ENCODE measurements at places on chromosomes 3 and 15.

- DNase-seq, result peak; percentile 80
These were observed at the start of gene ANXA2 for GRCh38 chr15:60397772-60398445. ANXA2 (minus strand) TSS chr15:60397986; CDS start chr15:60386075, 11,911 bp downstream.

GRCh38 chr3:70726961-70727360 is 414.5 kb upstream of the MDFIC2 start:
- DNase-seq, result no peak

DNA sequence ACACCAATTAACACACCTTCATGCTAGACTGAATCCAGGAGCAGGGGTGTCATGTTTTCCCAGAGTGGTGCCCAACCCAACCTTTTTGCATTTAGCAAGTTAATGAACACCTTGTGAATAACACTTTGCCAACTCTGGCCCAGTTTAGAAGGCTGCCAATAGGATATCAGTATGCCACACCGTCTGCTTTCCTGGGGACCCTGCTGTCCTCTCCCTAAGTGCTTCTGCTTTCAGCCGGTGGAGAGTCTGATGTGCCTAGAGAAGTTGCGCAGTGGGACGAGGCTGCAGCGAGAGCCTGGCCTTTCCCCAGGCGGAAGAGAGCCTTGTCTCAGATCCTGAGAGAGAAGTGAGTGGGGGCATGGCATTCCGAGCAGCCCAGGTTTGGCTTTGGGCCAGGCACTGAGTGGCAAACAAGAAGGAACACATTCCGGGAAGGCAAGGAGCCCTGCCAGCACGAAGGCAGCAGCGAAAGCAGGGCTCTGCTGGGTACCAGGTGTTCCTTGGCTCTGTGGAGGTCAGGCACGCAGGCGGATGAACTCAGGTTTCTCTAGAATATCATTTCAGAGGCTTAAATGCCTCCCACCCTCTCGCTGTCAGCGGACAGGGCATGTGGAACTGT is 36.9 kb downstream of the SENP8 start:
- peak; percentile 62 for DNase-seq

DNA sequence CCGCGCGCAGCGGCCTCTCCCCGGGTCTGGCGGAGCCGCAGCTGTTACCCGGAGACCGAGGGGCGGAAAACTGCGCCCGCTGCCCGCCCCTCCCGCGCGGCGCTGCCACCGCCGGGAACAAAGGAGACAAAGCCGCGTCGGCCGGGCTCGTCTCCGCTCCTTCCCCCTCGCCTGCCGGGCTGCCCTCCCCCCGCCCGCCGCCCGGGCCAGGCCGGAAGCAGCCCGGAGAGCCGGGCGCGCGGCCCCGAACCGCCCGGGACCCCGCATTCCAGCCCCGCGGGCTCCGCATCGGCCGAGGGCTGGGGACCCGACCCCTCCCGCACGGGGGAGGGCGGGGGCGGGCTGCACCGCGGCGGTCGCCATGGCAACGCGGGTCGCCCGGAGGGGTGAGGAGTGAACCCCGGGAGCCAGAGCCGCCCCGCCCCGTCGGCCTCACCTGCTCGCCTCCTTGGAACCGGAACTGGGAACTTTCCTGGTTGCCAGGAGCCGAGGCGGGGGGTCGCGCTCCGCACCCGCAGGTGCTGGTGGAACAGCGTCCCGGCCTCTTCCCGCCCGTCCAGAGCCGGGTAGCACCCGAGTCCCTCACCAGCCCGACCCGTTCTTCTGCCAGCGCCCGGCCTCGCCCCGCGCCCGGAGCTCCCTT is 448 bp downstream of the PLXNB1 start:
- peak; percentile 28 for DNase-seq

DNA sequence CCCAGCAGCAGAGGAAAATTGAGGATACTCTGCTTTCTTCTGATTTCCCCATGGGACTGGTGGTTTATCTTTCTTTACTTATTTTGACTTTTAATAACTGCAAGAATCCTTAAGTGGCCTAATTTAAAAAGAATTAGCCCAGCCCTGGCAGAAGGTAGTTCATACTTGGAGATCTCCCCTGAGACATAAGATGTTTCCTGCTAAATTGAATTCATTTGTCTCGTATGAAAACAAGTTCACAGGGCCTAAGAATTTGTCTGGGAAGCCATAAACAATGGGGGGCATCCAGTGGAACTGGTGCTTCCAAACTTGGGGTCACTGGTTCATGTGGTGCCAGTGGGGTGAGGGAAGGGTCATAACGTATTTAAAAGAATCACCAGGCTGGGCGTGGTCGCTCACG is 283.1 kb upstream of the RASGRP1 start:
- no peak for DNase-seq

GRCh38 chr3:176795891-176796290 is 401.4 kb downstream of the TBL1XR1 start:
- DNase-seq, result peak; percentile 6

DNA sequence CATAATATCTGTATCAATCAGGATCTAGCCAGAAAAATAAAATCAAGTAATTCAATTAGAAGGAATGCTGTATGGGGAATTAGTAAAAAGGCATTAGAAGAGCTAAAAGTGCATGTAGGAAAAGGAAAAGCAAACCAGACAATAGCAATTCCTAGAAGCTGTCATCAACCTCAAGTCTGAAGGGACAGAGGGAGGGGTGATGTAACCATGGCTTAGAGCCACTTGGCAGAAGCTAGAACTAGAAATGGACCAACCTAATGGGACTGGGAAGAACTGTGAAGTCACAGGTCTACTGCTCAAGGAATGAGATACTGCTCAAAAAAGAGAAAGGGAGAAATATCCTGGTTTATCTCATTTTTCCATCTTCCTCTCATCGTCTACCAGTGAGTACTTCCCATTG is 590.7 kb upstream of the SGO1 start:
- no peak for DNase-seq

- DNase-seq, result no peak
These were observed 271.0 kb upstream of the ROBO2 start for GRCh38 chr3:76768912-76769311.

DNA sequence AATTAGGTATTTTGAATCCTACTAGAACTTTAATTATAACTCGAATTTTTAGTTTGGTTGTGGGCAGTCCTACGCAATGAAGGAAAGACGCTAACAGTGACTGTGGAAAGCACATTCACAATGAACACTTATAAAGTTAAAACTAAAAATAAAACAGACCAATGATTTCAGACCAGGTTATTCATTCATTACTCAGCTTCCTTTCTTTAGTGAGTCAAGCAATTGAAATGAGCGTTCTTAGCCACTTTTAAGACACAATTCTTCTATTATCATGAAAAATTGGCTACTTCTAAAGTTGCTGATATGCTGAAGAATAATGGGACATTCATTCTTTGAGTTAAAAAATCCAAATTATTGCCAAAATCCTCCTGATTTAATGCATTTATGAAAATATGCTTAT is 66.0 kb upstream of the CMSS1 start:
- peak; percentile 83 for DNase-seq

GRCh38 chr3:28972921-28973320 is 307.9 kb upstream of the RBMS3 start:
- DNase-seq, result no peak

DNA sequence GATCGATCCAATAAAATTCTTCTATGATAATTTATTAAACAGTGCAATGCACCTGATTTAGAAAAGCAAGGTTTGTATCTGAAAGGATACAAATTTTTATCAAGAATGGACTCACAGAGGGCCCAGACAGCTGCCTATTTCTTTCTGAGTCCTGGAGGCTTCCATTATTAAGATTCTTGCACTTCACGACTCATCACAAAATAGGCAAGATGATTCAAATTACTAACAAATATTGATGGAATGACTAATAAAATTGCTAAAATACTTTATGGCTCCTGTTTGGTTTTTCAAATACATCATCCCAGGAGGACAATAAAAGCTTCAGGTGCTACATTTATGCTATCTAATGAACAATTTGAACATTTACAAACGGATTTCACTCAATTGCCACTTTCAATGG is 483.0 kb upstream of the AGTR1 start:
- no peak for DNase-seq

DNA sequence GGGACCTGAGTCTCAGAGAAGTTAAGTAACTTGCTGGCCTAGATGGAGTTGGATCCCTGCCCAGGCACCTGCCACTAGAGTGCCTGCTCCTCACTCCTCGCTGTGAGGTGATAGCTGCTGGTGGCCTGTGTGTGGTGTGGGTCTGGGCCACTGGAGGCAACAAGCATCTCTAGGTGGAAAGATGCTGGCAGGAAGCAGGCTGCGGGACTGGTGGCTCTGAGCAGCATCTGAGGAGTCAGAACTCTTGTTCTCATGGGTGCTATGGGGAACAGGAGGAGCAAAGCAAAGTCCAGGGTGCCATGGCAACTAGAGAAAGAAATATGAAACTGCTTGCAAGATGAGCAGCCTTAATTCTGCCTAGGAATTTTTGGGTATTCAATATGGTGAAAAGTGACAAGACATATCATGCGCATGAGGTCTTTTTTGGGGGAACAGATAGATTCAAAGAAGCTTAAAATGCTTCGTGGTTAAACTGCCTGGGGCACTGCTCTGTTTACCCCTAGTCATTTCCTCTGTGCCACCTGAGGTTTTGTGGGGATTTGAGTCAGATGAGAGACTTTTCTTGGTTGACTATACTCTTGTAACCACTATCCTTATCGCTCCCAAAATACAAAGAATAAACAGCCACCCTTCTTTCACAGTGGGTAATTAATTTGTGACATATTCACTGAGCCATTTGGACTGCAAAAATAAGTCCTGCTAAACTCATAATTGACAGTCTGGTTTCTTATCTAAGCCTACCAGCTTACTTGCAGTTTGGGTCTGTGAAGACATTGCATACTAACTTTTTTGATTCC is 50.3 kb downstream of the MED12L start:
- no peak for DNase-seq

GRCh38 chr3:129343643-129344360 is 65.1 kb downstream of the HMCES start:
- no peak for DNase-seq

DNA sequence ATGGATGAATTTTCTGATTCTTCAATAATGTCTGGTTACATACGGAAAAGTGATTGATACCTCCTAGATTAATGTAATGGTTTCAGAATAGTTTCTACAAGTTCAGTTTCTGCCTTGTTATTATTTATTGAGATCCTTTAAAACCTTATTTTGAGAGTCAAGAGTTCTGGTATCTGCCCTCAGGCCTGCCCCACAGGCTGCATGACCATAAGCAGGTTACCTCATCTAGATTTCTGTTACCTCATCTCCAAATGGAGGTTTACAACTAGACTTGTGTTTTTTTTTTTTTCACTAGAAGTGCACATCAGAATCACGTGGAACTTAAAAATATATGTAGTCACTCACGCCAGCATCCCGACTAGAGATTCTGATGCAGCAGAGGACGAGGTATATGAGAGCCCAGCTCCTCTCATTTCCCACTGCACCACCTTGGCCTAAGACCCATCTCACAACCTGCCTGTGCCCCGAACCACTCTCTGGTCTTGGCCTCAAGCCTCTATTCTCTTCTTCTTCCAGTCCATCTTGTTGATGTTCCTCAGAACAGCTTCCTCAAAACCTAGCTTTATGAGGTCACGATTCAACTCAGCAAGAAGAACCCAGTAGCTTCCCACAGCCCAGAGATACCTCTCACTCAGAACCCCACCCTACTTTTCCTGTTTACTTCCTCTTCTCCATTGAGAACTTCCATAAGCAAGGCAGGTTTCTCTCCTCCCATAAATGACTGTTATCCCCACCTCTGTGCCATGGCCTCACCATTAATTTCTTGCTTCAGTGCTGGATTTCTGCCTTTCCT is 353.4 kb downstream of the CHST2 start:
- DNase-seq, result no peak

Measured in endothelial cell of umbilical vein (primary cell).